ENCODE measurements at places on chromosomes 5 and 9. TPM values are rescaled to one million over a fixed set of nuclear protein-coding genes. Genes with fewer than 3 reads are reported as not detected.

DNA sequence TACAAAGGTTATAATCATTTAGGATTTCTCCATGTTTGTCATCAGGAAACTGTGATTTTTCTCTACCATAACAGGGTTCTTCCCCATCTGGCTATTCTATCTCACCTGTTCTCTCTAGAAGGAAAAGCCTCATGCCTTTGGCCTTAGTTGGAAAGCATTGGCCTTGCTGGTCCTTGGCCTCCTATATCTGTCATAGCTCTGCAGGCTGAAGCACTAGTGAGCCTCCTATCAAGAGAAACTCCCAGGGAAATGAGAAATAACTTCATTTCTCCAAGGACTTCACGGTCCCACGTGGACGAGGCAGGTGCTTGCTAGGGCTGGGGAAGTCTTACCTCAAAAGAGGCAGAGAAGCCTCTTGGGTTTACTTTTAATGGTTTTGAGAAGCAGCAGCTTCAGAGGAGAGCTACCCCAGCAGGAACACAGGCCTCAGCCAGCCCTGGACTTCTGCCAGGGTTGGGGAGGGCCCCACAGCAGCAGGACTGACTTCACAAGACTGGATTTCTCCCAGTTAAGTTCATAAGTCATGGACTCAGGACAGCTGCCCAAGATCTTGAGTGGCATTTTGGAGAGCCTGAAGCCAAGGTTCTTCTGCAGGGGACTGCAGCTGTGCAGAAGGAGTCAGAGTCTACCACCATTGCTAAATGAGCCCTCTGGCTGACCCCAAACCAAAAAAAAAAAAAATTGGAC, 15.8 kb upstream of the PSAT1 start:
- DNase-seq = peak; percentile 86

- DNase-seq = no peak
Observed at GRCh38 chr9:18138656-18139055, 335.3 kb upstream of the ADAMTSL1 start.

- DNase-seq = no peak
Observed at GRCh38 chr9:120710110-120710981, 3.9 kb downstream of the MEGF9 start.

GRCh38 chr5:100904259-100904861, 1.3 kb upstream of the ST8SIA4 start:
- peak; percentile 60 for DNase-seq

- DNase-seq = no peak
Observed at GRCh38 chr9:126211441-126212074, 115.1 kb upstream of the MVB12B start.

DNA sequence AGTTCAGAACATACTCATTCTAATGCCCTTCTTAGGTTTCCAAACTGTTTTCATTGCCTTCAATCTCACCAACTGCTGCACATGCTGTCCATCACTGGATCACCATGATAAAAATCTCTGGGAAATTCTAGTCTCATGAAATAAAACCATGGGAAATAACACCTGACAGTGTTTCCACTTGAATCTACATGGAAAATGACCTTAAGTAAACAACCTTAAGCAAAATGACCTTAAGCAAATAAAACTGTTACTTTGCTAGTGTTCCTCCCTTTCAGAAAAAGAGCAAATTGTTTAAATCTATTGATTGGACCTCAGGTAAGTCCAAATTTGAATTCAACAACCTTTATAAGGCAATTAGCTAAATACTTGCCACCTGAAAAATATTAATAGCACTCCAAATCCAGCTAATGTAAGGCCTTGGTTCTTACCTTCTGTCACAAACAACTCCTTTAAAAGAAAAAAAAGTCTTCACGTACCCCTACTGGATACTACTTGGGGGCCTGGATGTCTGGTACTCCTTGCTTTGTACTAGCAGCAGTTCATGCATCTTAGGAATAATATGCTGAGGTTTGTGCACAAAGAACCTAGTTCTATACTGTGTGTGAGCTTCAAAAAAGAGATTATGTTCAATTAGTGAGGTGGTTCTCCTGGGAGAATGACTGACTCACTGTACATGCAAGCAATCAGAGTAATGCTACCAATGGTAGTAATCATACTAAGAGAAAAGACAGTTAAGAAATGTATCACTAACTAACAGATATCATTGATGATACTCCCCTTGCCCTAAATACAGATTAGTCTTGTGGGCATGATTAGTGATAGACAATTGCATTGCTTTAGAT, 630.4 kb downstream of the PSAT1 start:
- no peak for DNase-seq

DNA sequence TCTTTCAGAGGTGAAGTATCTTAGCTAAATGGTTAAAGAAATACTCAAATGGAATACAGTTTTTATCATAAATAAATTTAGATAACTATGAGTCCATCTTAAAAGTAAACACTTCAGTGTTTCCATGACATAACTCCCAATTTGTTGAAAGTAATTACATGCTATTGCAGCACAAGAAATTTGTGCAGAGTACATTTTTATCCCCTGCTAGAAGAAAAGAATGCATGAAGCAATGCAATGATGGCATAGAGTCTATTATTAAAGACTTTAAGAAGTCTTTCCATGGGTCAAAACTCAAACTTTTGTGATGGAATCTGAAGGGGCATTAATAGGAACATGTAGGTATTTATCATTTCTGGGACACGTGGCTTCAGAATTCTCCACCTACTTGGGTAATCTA, 106.6 kb upstream of the DPYSL3 start:
- DNase-seq = no peak

DNA sequence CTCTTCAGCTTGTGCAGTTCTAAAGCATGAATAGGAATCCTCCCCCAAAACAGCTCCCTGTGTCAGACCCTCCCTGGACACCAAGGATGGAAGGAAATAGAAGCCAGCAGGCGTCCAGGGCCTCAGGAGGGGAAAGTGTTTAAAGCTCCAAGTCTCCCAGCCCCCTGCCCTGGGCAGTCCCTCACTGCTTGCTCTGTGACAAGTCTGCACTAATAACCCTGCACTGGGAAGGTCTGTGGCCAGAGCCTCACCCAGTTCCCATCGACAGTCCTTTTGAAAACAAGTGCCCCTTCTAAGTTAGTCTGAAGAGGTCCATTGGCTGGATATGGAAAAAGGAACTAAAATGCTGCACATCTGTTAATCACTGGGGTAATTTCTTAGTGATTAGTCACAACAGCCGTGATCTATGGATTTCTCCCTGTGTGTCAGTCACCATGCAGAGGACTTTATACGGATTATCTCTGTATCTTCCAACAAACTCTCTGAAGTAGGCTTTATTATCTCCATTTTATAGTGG, 195.3 kb downstream of the FBXL7 start:
- no peak for DNase-seq

DNA sequence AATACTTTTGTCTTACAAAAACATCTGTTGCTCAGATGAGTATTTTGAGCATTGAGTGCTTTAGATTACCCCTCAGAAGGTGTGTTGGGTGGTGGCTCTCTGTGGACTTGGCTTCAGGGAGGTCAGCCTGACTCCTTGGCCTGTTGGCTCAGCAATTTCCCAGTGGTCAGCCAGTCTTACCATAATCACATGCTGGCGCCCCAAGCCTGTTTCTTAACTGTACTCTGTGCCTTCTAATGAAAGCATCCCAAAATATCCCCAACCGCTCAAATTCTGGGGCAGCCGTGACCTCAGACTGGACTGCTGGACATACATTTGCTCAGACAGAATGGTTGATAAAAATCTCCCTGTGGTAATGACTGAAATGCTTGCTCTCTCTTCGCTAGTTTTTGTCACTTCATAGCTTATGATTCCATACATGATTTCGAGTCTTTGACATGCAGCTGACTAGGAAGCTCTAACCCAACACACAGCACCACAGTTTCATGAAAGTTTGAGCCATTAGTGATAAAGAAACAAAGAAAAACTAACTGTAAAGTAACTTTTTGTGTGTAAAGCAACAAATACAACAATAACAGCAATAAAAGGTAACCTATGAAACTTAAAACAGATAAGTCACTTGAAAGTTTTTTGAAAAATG, 562.2 kb upstream of the MEF2C start:
- DNase-seq = no peak

DNA sequence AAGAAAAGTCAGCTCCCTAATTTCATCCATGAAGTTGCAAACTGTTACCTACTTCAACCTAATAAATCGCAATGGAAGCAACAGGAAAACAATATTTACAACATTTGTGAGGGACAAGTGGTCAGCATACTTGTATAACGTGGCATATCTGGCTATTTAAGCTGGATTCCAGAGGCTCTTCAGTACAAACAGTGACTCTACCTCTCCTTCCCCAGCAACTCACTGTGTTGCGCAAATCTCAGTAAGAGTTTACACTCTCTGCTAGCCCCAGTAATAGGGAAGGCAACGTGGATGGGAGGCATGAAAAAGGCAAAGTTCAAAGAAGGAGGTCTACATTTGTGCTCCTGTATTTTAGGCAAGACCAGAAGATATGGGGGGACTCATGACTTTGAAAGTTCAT, 18.9 kb upstream of the SEMA5A start:
- DNase-seq = no peak

DNA sequence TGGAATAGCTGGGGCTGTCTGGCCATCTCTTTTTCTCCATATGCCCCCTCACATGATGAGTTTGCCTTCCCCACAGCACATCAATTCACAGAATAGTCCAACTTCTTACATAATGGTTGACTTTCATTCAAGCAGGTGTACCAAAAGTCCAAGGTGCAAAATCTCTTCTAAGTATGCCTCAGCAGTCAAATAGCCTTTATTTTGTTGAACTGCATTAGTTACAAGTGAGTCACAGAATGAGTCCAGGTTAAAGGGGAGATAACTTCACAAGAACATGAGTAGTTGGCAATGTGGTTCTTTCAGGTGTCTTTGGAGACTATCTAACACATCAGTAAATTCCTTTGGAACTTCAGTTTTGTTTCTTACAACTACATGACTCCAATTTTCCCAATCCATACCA, 672.5 kb downstream of the PRELID2 start:
- no peak for DNase-seq

- no peak for DNase-seq
Observed at GRCh38 chr5:77926337-77926736, 150.2 kb upstream of the TBCA start.

GRCh38 chr9:26983340-26983739, 22.1 kb downstream of the LRRC19 start:
- no peak for DNase-seq

- no peak for DNase-seq
Observed at GRCh38 chr9:4106081-4106759, 193.6 kb downstream of the GLIS3 start.

- DNase-seq = no peak
Observed at GRCh38 chr5:132714456-132715307, 22.7 kb downstream of the KIF3A start.

- DNase-seq = no peak
Observed at GRCh38 chr5:56819060-56819881, 3.9 kb downstream of the MAP3K1 start.

DNA sequence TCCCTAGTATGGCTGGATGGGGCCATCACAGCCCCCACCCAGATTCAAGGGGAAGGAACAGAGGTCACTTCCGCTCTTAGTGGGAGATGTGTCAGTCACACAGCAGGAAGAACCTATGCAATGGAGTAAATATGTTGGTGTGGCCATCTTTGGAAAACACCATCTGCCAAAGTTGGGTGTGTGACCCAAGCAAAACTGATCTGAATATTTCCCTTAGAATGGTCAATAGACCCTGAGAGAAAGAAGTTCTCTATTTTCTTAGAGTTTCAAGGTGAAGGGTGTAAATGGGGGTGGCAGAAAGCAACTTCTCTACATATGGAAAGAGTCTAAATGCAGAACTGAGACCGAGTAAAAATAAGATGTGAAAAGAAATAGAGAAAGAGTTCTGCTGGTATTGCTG, 212.7 kb downstream of the ESM1 start:
- no peak for DNase-seq

GRCh38 chr5:51468196-51468595, 84.9 kb downstream of the ISL1 start:
- no peak for DNase-seq

GRCh38 chr9:94018628-94019027, 63.5 kb upstream of the BARX1 start:
- no peak for DNase-seq

GRCh38 chr5:146756546-146756945, 122.0 kb downstream of the PPP2R2B start:
- no peak for DNase-seq

- DNase-seq = no peak
Observed at GRCh38 chr5:180330810-180331646, 22.1 kb downstream of the GFPT2 start.

GRCh38 chr9:77980622-77981021, 51.0 kb downstream of the GNAQ start:
- DNase-seq = no peak

- DNase-seq = no peak
Observed at GRCh38 chr5:137022725-137023124, 476.4 kb downstream of the SPOCK1 start.

Gene IL3
- not detected for total RNA-seq

Gene SPEF2
- total RNA-seq = 1.1 TPM

Gene SLC23A1
- total RNA-seq = not detected

Gene GLT6D1
- not detected for total RNA-seq

Gene DDX4
- total RNA-seq = not detected

Gene SPATA31C1
- total RNA-seq = not detected

Gene KCNV2
- total RNA-seq = not detected

Gene IL5
- total RNA-seq = not detected

Gene FAF2
- total RNA-seq = 15.7 TPM

Gene HEMGN
- 0.11 TPM for total RNA-seq

Gene CCL27
- total RNA-seq = not detected

Gene NSA2
- total RNA-seq = 45.1 TPM

Gene GABRB2
- 0.05 TPM for total RNA-seq

Measured in Right ventricle myocardium inferior (tissue), 1 donor.